Cerebellar nuclear complex (tissue), 1 donor: ENCODE measurements at places on chromosomes 11 and 22.

GRCh38 chr22:17767233-17768065, 6.8 kb downstream of the BID start:
- no peak for DNase-seq

- DNase-seq, result no peak
Measured at GRCh38 chr22:35681454-35682052, 33.3 kb downstream of the APOL6 start.

GRCh38 chr22:29617922-29618629, 14.6 kb downstream of the NF2 start:
- DNase-seq, result no peak

- no peak for DNase-seq
Measured at GRCh38 chr11:55357560-55358184, 10.1 kb upstream of the OR4A15 start.

- no peak for DNase-seq
Measured at GRCh38 chr22:46053563-46054090, 76.7 kb upstream of the WNT7B start.

DNA sequence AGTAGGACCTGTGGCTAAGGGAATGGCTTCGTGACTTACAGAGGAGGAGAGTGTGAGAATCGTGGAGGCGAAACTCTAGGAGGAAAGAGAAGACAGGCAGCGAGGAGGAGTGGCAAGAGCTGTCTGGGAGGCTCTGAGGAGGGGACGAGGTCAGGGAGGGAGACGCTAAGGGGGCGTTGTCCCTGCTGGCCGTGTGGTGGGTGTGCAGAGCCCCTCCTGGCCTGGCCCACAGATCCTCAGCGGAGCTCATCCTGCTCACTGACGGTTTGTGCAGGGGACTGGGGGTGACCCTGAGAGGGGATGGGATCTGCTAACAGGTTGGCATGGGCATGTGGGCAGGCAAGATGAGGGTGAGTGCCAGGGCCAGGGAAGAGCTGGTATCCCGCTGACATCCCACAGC, 56.5 kb upstream of the PRR5 start:
- DNase-seq, result no peak

- DNase-seq, result no peak
Measured at GRCh38 chr22:46036558-46037408, 59.8 kb upstream of the WNT7B start.

DNA sequence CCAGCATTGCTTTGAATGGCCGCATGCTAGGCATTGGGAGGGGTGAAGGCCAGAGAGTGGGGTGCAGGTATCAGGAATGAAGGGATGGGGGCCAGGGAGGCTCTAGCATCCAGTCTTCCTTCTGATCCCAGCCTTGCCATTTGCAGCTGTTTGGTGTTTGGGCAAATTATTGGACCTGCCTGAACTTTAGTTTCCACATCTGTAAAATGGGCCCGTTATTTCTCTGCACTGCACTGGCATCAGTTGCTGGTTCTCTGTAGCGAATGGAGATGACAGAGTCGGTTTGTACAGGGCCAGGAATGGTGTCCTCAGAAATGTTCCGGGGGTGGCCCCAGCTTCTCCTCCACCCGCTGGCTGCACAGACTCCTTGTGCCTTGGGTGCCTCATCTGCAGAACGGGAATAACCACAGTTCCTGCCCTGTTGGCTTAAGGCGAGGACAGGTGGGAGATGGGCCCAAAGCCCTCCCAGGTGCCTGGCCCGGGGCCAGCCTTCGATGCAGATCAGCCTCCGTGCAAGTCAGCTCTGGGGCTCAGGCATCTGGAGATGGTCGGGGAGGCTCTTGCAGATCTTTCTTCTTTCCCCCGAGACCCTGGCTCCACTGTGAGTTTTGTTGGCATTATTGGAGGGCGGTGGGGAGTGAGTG, 51.4 kb upstream of the SMIM38 start:
- no peak for DNase-seq

DNA sequence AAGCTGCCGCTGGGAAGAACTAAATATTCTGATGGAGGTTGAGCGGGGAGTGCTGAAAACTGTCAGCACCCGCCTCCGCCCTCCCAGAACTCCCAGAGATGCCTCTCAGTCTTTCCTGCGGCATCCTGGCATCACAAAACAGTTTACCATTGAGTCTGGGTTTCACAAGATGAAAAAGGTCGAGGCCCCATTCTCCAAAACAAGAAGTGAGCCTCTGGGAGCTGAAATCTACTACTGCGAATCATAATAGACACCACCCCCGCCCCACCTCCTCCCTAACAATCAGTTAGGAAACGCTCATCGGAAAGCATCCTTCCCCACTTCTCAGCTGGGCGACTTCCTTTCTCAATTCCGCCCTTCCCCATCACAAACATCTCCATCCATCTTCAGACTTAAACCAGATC, 1.0 kb downstream of the SUN2 start:
- no peak for DNase-seq

DNA sequence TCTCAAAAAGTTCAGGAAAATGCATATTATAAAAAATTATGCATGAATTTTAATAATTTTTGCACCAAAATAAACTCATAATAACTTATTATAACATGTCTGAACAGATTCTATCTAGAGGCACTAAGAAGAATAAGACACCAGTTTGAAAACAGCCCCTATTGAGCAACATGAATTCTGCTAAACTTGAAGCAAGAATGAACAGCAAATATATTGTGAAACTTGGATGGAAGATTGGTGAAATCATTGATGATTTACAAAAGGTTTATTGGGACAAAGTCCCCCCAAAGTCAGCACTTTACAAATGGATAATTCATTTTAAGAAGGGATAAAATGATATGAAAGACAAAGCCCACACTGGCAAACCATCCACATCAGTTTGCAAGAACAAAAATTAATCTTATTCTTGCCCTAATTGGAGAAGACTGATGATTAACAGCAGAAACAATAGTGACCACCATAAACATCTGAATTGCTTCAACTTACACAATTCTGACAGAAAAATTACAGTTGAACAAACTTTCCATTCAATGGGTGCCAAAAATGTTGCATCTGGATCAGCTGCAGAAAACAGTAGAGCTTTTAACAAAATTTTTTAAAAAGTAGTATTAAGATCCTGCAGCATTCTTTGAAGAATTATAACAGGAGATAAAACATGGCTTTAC, 257.5 kb upstream of the FAT3 start:
- DNase-seq, result no peak

- no peak for DNase-seq
Measured at GRCh38 chr22:38870312-38870741, 1.7 kb downstream of the CBX6 start.

DNA sequence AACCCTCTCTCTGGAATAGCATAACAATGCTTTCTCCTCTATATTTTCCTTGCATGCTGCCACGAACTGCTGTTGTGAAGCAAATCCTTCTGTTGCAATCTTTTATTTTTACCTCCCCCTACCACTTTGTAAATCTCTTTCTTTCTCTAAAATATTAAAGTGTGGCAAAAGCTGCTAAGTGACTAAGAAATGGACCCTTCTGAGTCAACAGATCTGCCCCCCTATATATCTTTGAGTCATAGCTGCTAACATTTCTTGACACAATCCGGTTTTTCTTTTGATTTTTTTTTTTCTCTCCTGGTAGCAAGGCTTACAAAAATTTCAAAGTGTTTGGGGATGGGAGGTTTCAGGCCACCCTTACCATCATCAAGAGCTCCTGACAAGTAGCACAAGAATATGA, 39.0 kb upstream of the KIRREL3 start:
- DNase-seq, result no peak

DNA sequence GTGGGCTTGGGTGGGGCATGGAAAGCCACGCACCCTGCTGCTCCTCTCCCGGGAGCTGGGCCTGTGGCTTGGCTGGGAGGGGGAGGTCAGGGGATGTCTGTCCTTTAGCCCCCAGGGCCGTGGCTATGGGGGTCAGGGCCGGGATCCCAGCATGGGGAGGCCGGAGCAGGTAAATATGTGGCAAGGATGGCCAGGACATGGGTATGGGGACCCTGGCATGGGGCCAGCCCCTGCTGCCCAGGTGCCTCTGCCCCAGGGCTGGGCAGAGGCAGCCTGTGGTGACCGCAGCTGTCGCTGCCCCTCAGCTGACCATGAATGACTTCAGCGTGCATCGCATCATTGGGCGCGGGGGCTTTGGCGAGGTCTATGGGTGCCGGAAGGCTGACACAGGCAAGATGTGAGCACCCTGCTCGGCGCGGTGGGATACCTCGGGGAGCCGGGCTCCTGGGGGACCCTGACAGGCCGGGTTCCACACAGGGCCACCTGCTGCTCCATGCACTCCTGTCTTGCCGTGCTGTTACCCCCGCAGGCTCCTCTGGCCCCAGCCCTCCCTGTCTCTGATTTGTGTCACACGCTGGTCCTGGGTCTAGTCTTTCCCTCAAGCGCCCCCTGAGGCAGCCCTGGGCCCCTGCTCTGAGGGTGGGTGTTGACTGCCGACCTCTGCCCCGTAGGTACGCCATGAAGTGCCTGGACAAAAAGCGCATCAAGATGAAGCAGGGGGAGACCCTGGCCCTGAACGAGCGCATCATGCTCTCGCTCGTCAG, 8.1 kb upstream of the ANKRD13D start:
- no peak for DNase-seq

- DNase-seq, result no peak
Measured at GRCh38 chr22:32882774-32883530, 81.4 kb downstream of the TIMP3 start.

DNA sequence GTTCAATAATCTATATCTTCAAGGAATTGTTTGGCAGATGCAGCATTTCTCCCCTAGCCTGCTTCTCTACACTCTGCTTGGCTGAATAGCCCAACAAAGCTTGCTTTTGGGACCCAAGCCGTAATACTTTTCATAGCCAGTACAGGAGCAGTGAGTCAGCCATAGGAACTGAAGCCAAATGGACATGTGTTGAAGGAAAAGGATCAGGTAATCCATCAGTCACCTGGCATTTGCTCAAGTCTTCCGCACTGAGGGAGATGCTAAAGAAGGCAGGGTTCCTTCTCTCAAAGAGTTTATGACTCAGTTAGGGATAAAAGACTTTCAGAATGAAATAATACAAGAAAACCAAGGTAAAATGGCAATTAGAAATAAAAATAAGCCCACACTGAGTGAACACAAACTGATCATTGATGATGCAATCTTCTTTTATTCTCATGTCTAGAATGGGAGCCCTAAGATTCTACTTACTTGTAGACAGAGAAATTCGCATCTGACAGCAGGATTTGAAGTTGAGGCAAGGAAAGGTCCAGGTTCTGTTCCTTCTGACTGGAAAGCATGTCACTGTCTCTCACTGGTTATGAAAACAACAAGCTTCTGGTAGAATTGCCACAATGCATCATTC, 13.2 kb downstream of the C11orf87 start:
- peak; percentile 69 for DNase-seq

- DNase-seq, result no peak
Measured at GRCh38 chr22:50498322-50498890, 9.1 kb downstream of the LMF2 start.

GRCh38 chr11:86066657-86067008, 2.3 kb downstream of the PICALM start:
- no peak for DNase-seq

DNA sequence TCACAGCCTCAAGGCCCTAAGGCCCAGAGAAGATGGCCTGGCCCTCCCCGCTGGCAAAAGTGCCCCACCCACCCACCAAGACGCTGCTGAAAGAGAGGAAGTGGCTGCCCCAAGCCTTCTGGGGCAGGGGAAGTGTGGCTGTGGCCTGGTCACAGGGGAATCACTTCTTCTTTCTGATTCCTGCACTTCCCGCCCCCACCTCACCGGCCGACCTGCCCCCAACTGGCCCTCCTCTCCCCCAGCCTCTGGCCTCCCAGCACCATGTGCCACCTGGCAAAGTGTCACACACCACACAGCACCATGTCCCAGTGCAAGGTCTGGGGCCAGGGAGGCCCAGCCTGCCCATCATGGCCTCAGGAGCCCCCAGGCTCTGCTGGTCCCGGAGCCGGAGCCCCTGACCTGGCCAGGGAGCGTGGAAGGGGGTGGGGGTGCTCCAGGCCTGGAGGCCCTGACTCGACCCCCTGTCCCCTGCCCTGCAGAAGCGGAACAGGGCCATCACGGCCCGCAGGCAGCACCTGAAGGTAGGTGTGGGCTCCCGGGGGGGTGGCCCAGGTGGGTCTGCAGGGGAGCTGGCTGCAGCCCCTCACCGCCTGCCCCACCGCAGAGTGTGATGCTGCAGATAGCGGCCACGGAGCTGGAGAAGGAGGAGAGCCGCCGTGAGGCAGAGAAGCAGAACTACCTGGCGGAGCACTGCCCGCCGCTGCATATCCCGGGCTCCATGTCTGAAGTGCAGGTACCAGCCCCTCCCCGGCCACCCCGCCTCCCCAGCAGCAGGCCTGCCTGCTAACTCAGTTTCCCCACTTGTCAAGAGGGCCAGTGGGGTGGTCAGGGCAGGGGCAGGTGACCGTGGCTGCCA, 1.4 kb downstream of the TNNI2 start:
- DNase-seq, result no peak

DNA sequence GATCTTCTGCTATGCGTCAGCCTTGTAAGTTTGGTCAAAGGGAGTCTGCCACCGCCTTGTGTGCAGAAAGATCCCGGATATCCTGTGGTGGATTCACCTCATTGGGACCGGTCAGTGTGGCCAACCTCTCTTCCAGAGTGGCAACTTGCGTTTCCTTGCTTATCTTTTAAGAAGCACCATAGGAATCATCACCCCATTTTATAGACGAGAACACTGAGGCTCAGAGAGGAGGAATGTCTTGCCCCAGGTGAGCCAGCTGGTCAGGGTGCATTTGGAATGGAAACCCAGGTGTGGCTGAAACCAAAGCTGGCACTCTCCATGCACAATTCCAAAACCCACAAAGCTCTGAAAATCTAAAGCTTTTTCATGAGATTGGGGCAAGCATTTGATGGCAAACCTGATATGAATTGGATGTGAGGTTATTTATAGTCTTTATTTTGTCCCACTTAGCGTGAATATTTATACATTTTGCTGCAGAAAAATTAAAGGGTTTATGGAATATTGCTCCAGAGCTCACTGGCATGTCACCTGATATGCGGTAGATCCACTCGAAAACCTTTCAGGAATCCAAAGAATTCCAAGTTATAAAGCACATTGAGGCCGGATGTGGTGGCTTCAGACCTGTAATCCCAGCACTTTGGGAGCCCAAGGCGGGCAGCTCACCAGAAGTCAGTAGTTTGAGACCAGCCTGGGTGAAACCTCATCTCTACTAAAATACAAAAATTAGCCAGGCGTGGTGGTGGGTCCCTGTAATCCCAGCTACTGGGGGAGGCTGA, 12.1 kb upstream of the EIF3D start:
- no peak for DNase-seq

GRCh38 chr11:123588117-123588863, 66.1 kb downstream of the SCN3B start:
- DNase-seq, result no peak
